ENCODE measurements at places on chromosomes 12 and 14. TPM values are rescaled to one million over a fixed set of nuclear protein-coding genes. Genes with fewer than 3 reads are reported as not detected.

MGAT4C gene
- total RNA-seq: 4.1 TPM

DNA sequence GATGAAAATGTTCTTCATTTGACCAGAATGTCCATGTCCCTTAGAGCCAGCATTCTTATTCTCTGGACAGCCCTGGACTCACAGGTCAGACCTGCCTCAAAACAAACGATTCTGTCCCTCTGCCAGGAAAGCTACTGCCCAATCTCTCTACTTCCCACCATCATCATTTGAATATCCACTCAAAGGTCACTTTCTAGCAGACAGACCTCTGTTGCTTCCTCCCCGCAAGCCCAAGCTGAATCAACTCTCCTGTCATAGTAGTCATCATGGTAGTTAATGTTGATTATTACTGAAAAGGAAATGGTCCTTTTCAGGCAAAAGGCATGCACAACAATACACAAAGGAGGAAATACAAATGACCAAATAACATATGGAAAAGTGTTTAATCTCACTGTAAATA is 39.6 kb upstream of the CPM start:
- H3K4me3 ChIP-seq: no peak overlapping the region
- no peak overlapping the region for H3K27ac ChIP-seq
- H3K27me3 ChIP-seq: no peaks in the 10 kb centered on the region
- DNase-seq: no peak
- no peaks in the 10 kb centered on the region for H3K4me1 ChIP-seq
- H3K36me3 ChIP-seq: no peaks in the 10 kb centered on the region

GRCh38 chr14:99028521-99028920 is 243.5 kb downstream of the BCL11B start:
- H3K27me3 ChIP-seq: peaks cover 3% of the 10 kb centered on the region
- H3K4me3 ChIP-seq: no peak overlapping the region
- no peak for DNase-seq
- H3K4me1 ChIP-seq: no peaks in the 10 kb centered on the region
- H3K27ac ChIP-seq: no peak overlapping the region

- peaks cover 8% of the 10 kb centered on the region for H3K36me3 ChIP-seq
- H3K27me3 ChIP-seq: no peaks in the 10 kb centered on the region
- DNase-seq: no peak
- peaks cover 30% of the 10 kb centered on the region for H3K4me1 ChIP-seq
- H3K27ac ChIP-seq: no peak overlapping the region
These were observed 4.2 kb downstream of the SLC15A4 start for GRCh38 chr12:128819293-128820144.

FAIM2 gene
- total RNA-seq: 0.57 TPM

- H3K27ac ChIP-seq: no peak overlapping the region
- DNase-seq: no peak
- no peak overlapping the region for H3K4me3 ChIP-seq
- no peaks in the 10 kb centered on the region for H3K36me3 ChIP-seq
- H3K4me1 ChIP-seq: no peaks in the 10 kb centered on the region
These were observed 487.8 kb downstream of the KCNH5 start for GRCh38 chr14:62557416-62557815.

- no peaks in the 10 kb centered on the region for H3K36me3 ChIP-seq
- peak overlapping the region; percentile 3 for H3K27ac ChIP-seq
- H3K4me3 ChIP-seq: no peak overlapping the region
- peaks cover 11% of the 10 kb centered on the region for H3K4me1 ChIP-seq
- H3K27me3 ChIP-seq: no peaks in the 10 kb centered on the region
- DNase-seq: peak; percentile 69
These were observed 75.2 kb downstream of the PITPNM2 start for GRCh38 chr12:123075646-123076171.

GRCh38 chr12:122870867-122871664 is 24.9 kb downstream of the VPS37B start:
- peak; percentile 90 for DNase-seq
- H3K27ac ChIP-seq: peak overlapping the region; percentile 83
- no peak overlapping the region for H3K4me3 ChIP-seq
- H3K27me3 ChIP-seq: no peaks in the 10 kb centered on the region
- H3K4me1 ChIP-seq: peaks cover 37% of the 10 kb centered on the region

GRCh38 chr12:107325075-107325608 is 231.8 kb upstream of the CRY1 start:
- no peaks in the 10 kb centered on the region for H3K36me3 ChIP-seq
- H3K27me3 ChIP-seq: peaks cover 49% of the 10 kb centered on the region
- peaks cover 4% of the 10 kb centered on the region for H3K4me1 ChIP-seq
- no peak for DNase-seq

DNA sequence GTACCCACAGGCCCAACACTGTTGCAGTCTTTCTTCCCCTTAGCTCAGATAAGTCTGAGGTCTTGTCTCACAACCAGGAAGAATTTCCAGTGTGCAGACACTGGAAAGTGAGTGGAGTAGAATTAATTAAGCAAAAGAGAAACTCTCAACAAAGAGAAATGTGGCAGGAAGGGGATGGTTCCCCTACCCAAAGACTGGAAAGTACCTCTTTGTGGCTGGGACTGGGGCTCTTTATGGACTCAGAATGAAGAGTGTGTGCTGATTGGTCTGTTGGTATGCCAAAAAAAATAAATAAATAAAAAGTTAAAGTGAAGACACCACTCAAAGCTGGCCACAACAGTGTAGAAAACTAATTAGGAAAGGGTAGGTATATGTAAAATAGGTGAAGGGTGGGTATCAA is 26.4 kb downstream of the GLIPR1L1 start:
- no peak for DNase-seq
- H3K27me3 ChIP-seq: no peaks in the 10 kb centered on the region
- H3K4me1 ChIP-seq: no peaks in the 10 kb centered on the region
- no peaks in the 10 kb centered on the region for H3K36me3 ChIP-seq
- no peak overlapping the region for H3K27ac ChIP-seq
- H3K4me3 ChIP-seq: no peak overlapping the region

- H3K27ac ChIP-seq: no peak overlapping the region
- no peak overlapping the region for H3K4me3 ChIP-seq
- H3K36me3 ChIP-seq: no peaks in the 10 kb centered on the region
- no peaks in the 10 kb centered on the region for H3K27me3 ChIP-seq
- DNase-seq: no peak
These were observed 73.9 kb upstream of the BBS10 start for GRCh38 chr12:76422154-76422542.

JPH4 gene
- 3.1 TPM for total RNA-seq

PDE3A gene
- 5.2 TPM for total RNA-seq

DNA sequence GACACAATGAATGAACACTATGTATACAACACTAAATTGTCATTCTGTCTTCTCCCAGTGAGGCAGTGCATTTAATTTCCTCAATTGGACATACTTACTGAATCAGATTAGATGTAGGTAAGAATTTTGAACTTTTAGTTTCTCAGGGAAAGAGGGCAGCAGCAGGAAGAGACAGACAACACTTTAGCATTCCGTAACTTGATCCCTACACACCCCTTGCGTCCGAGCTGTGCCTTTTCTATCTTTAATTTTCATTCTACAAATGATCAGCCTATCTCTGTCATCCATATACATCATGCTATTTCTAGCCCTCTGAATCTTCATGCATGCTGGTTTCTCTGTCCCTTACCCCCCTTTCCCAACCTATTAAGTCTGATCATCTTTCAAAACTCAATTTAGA is 358.0 kb upstream of the RPL10L start:
- no peaks in the 10 kb centered on the region for H3K36me3 ChIP-seq
- no peak overlapping the region for H3K4me3 ChIP-seq
- DNase-seq: no peak
- no peaks in the 10 kb centered on the region for H3K4me1 ChIP-seq
- no peak overlapping the region for H3K27ac ChIP-seq

All from lung (tissue), 17 donors.